Left hindlimb (tissue), 1 donor: ENCODE measurements at places on chromosomes 2 and 18.

DNA sequence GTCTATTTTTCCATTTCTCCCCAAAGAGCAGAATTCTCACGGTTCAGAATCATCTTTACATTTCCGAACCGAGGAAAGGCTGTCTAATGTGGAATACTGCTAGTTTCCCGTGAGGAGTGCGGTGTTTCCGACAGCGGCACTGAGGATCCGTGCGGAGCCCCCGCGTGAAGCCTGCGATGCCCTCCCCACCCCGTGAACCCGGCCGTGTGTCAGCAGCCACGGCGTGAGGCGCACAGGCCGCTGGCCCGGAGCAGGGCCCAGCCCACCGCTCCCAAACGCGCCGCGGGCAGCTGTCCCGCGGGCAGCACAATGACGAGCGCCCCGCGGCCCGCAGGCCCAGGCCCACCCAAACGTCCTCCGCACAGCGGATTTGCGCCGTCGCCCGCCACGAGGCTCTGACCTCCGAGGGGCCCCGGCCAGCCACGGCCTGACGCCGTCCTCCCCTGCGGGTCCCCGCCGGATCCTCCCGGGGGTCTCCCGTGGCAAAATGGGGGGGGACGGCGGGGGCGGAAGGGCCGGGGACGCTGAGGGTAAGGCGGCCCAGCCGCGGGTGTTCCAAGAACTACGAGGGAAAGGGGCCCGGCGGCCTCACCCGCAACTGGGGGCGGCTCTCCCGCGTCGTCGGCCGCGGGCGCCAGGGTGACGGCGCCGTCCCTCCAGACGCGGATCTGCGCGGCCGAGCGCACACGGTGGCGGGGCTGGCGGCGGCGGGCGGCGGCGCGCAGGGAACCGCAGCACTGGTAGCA is 796 bp downstream of the SPIRE1 start:
- DNase-seq: peak; percentile 59

- peak; percentile 26 for DNase-seq
Measured at GRCh38 chr2:71688530-71688929, 235.2 kb downstream of the DYSF start.

DNA sequence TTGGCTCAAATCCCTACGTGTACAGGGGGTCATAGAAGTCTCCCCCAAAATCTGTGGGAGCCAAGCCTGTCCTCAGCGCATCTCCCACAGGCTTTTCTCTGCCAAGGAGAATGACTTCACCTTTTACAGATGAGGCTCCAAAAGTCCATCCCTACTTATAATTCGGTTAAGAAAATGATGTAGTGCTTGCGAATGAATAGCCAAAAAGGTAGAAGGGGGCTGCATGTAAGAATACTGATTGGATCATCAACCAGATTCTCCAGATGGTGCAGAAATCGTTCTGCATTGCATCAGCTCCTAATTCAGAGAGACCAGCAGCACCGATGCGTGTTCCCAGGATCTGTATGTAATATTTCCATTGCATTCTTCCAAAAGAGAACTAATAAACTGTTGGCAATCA is 91.9 kb downstream of the EPHA4 start:
- DNase-seq: peak; percentile 46

GRCh38 chr2:121472470-121472993 is 58.1 kb upstream of the RNU4ATAC start:
- no peak for DNase-seq

GRCh38 chr2:157501026-157501425 is 57.1 kb upstream of the CYTIP start:
- DNase-seq: no peak
